ENCODE measurements at places on chromosomes 1 and 21. TPM values are rescaled to one million over a fixed set of nuclear protein-coding genes. Genes with fewer than 3 reads are reported as not detected.

GRCh38 chr1:3244927-3245315 is 175.9 kb downstream of the PRDM16 start:
- H3K27ac ChIP-seq = no peak overlapping the region
- no peaks in the 10 kb centered on the region for H3K36me3 ChIP-seq
- peaks cover 3% of the 10 kb centered on the region for H3K4me1 ChIP-seq

- peaks cover 17% of the 10 kb centered on the region for H3K27me3 ChIP-seq
- no peak for DNase-seq
- H3K4me1 ChIP-seq = no peaks in the 10 kb centered on the region
- H3K4me3 ChIP-seq = no peak overlapping the region
- no peaks in the 10 kb centered on the region for H3K36me3 ChIP-seq
Observed at GRCh38 chr1:226085675-226086285, 23.3 kb downstream of the H3-3A start.

- H3K27me3 ChIP-seq = no peaks in the 10 kb centered on the region
- no peaks in the 10 kb centered on the region for H3K4me1 ChIP-seq
- DNase-seq = no peak
- no peak overlapping the region for H3K4me3 ChIP-seq
Observed at GRCh38 chr1:102852613-102853012, 255.7 kb downstream of the COL11A1 start.

- no peak for DNase-seq
- no peak overlapping the region for H3K4me3 ChIP-seq
- peaks cover 7% of the 10 kb centered on the region for H3K4me1 ChIP-seq
- H3K36me3 ChIP-seq = peaks cover 34% of the 10 kb centered on the region
- H3K27ac ChIP-seq = no peak overlapping the region
- H3K27me3 ChIP-seq = no peaks in the 10 kb centered on the region
Observed at GRCh38 chr1:23795676-23796465, 4.7 kb downstream of the GALE start.

Gene ACTL8
- total RNA-seq = not detected

- no peak overlapping the region for H3K4me3 ChIP-seq
- H3K27ac ChIP-seq = no peak overlapping the region
- DNase-seq = no peak
- no peaks in the 10 kb centered on the region for H3K36me3 ChIP-seq
- H3K4me1 ChIP-seq = peaks cover 18% of the 10 kb centered on the region
- no peaks in the 10 kb centered on the region for H3K27me3 ChIP-seq
Observed at GRCh38 chr1:22831729-22832413, 121.2 kb downstream of the EPHB2 start.

GRCh38 chr1:234212764-234213657 is 160.2 kb upstream of the COA6 start:
- peaks cover 7% of the 10 kb centered on the region for H3K4me1 ChIP-seq
- peak overlapping the region; percentile 82 for H3K4me3 ChIP-seq
- no peaks in the 10 kb centered on the region for H3K36me3 ChIP-seq
- no peak overlapping the region for H3K27ac ChIP-seq

Gene FCRL4
- total RNA-seq = not detected

GRCh38 chr1:72827278-72827677 is 544.9 kb upstream of the NEGR1 start:
- no peak for DNase-seq
- no peaks in the 10 kb centered on the region for H3K27me3 ChIP-seq
- H3K4me3 ChIP-seq = no peak overlapping the region

DNA sequence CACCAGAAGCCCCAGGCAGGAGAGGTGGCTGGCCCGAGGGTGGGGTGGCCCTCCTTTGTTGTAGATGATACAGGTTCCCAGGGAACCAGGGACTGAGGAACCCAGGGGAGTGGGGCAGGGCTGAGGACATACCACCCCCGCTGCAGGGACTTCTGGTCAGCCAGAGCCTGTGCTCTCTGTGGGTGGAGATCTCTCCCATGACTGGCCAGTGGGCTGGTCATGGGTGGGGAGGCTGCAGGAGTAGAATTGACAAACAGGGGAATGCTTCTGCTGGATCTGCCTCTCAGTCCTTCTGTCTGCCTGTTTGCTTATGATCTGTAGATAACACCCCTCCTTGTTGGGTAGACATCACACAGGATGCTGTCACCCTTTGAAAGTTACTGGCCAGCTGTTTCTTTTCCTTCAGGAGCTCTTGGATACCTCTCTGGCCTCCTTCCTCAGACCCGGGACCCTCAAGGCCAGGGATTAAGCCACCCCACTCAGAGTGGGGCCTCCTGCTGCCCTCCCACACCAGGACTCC is 2.8 kb upstream of the EFCAB14 start:
- peaks cover 14% of the 10 kb centered on the region for H3K4me1 ChIP-seq
- no peak overlapping the region for H3K27ac ChIP-seq
- no peak for DNase-seq
- H3K36me3 ChIP-seq = no peaks in the 10 kb centered on the region

GRCh38 chr21:36749935-36750575 is 51.1 kb downstream of the SIM2 start:
- no peaks in the 10 kb centered on the region for H3K36me3 ChIP-seq
- peaks cover 8% of the 10 kb centered on the region for H3K4me1 ChIP-seq
- peak; percentile 88 for DNase-seq
- H3K4me3 ChIP-seq = no peak overlapping the region

Gene RPE65
- not detected for total RNA-seq

- DNase-seq = no peak
- H3K27me3 ChIP-seq = no peaks in the 10 kb centered on the region
- H3K36me3 ChIP-seq = no peaks in the 10 kb centered on the region
- H3K4me3 ChIP-seq = no peak overlapping the region
- H3K4me1 ChIP-seq = no peaks in the 10 kb centered on the region
Observed at GRCh38 chr21:40924641-40925040, 77.7 kb upstream of the DSCAM start.

DNA sequence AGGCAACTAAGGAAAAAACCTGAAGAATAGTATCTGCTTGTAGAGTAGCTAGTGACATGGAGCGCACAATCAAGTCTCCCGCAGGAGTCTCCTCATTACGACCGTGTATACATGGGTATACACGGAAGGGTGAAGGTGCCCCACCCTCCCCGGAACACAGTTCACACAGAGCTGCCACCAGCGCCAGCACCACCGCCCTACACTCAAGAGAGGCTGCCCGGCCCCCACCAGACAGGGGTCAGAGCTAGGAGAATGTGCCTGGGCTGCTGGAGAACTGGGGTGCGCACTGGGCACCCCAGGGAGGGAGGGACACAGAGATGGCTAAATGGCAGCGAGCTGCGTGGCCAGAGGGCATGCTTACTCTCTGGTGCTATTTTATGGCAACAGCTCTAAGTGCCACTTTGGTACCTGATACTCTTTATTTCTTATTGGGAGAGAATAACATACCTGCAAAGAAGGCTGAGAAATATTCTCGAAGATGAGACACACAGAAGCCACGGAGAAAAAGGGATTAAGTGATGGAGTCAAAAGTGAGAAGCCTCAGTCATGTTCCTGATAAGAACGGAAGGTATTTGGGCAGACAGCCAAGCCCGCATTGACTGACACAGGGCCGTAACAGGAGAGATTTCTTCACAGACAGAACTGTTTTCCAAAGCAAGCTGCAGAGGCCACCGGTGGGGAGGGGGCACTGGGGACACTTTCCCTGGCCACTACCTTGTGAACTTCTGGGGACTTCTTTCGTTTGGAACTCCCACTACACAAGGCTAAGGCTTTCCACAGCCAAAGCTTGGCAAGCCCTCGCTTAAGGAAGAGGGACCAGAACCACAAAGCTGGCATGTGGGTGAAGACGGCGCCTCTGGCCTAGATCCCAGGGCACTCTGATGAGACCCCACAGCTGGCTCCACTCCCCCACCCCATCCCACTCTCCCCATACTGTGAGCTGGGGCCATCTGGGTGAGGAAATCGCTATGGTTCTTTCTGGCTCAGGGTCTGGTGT is 108.0 kb downstream of the PGBD5 start:
- no peak for DNase-seq
- H3K36me3 ChIP-seq = no peaks in the 10 kb centered on the region
- no peaks in the 10 kb centered on the region for H3K4me1 ChIP-seq
- no peak overlapping the region for H3K27ac ChIP-seq
- no peaks in the 10 kb centered on the region for H3K27me3 ChIP-seq
- no peak overlapping the region for H3K4me3 ChIP-seq

DNA sequence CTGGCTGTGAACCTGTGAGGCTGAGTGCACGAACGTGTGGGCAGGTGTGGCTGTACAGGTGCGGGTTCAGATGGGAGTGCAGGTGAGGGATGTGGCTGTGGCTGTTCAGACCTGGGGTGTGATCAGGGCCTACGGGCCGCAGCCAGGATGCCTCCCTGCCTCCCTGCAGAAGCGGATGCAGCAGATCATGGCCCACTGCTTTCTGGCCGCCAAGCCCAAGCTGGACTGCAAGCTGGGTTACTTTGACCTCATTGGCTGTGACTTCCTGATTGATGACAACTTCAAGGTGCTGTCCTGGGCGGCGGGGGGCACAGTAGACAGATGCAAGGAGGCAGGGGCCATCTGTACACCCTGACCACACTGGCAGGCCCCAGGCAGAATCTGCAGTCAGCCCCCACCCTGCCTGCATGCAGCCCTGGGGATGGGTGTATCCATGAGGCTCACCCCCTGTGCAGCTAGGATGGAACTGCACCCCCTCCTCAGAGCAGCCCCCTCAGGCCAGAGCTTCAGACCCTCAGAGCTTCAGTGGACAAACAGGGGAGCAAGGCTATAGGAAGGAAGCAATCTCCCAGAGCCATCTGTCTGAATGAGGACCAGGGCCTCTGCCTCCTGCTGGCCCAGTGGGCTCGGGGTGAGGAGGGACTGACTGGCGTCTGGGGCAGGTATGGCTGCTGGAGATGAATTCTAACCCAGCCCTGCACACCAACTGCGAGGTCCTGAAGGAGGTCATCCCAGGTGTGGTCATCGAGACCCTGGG is 9.8 kb downstream of the TNFRSF18 start:
- no peak overlapping the region for H3K27ac ChIP-seq
- H3K4me3 ChIP-seq = no peak overlapping the region
- peaks cover 8% of the 10 kb centered on the region for H3K27me3 ChIP-seq
- peak; percentile 44 for DNase-seq

Gene THEM4
- total RNA-seq = 5.8 TPM

DNA sequence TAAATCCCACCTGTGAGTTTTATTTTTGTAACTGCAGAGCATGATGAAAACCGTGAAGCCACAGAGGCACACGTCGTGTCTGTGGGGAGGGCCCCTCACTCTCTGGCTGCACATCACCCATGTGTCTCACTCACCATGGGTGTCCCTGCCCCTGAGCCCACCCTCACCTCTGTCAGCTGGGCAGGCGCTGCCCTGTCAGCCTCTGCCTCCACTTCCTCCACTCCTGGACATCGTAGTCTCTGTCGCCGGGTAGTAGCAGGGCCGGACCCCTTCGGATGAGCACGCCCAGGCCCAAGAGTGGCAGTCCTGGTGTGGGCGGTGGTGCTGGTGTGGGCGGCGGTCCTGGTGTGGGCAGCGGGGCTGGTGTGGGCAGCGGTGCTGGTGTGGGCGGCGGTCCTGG is 37.3 kb downstream of the COL18A1 start:
- peaks cover 40% of the 10 kb centered on the region for H3K36me3 ChIP-seq
- no peaks in the 10 kb centered on the region for H3K4me1 ChIP-seq
- no peak overlapping the region for H3K4me3 ChIP-seq
- no peaks in the 10 kb centered on the region for H3K27me3 ChIP-seq

Gene TRIM62
- total RNA-seq = 3.6 TPM

DNA sequence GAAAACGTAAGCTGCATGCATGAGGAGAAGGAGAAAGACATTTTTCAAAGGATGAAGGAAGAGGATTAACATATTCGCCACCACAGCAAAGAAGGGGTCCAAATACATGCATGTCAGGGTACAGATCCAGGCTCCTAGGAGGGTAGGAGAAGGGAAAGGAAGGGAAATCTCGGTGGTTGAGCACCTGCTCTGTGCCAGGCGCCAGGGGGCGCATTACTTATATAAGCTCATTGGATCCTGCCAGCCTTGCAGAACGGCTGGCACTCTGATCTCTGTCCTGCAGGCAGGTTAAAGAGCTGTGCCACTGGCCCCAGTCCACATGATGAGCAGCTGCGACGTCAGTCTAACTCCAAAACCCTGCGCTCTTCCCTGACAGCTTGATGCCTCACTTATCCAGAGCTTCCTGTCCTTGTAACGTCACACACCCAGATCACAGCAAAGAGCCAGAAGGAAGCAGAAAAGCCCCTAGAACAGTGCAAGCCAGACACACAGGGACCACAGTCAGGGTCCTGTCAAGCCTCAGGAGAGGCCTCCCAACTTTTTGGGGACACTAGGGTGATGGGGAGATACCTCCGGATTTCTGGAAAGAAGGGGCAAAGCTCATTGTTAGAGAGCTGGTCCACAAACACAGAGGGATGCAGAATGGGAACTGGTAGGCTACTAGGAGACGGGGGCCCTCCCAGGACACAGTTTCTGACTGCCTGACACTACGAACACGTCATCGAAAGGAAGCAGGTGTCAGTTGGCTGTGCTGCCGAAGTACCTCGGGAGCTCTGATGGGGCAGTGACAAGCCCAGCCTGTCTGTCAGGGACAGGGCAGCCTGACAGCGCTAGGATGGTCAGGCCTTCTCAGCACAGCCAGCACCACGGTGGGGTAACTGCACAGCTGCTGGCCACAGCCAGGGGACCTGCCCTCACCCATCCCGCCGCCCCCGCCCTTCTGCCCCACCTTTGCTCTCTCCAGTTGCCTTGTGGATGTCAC is 99.1 kb downstream of the BEND5 start:
- no peak overlapping the region for H3K27ac ChIP-seq
- H3K4me3 ChIP-seq = no peak overlapping the region
- peaks cover 18% of the 10 kb centered on the region for H3K4me1 ChIP-seq
- H3K27me3 ChIP-seq = no peaks in the 10 kb centered on the region
- DNase-seq = peak; percentile 89

Gene PROK1
- total RNA-seq = not detected

Gene DEPDC1
- 22.4 TPM for total RNA-seq

GRCh38 chr1:247113094-247113497 is 8.9 kb upstream of the ZNF669 start:
- no peak overlapping the region for H3K27ac ChIP-seq
- H3K4me1 ChIP-seq = no peaks in the 10 kb centered on the region
- H3K4me3 ChIP-seq = no peak overlapping the region

Gene PLCH2
- total RNA-seq = 0.21 TPM

Gene LCE2C
- not detected for total RNA-seq

Gene SLC37A1
- total RNA-seq = 44.2 TPM
